Substantia nigra (tissue), 51 donors: ENCODE measurements at places on chromosomes 16 and 17.

DNA sequence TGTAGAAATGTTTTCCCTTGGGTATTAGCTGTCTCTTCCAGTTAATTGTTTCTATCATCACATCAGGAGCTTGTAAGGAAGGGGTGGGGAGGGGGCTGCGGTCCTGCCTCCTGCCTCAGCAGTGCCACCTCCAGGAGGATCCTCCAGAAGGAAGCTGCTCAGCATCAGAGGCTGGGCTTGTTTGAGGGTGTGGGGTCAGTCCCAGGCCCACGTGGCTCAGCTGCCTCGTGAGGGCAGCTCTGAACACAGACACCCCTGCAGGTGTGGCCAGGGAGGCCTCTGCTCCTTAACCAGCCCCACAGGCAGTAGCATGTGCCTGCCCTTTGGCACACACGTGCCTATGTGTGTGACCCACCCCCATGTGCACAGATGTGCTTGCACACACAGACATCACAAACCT is 46.3 kb downstream of the MRM1 start:
- DNase-seq: no peak

GRCh38 chr16:53235851-53236250 is 181.1 kb downstream of the CHD9 start:
- DNase-seq: no peak

GRCh38 chr16:22663389-22664064 is 150.4 kb upstream of the HS3ST2 start:
- DNase-seq: no peak

GRCh38 chr16:1345087-1345486 is 6.6 kb downstream of the TSR3 start:
- DNase-seq: no peak

DNA sequence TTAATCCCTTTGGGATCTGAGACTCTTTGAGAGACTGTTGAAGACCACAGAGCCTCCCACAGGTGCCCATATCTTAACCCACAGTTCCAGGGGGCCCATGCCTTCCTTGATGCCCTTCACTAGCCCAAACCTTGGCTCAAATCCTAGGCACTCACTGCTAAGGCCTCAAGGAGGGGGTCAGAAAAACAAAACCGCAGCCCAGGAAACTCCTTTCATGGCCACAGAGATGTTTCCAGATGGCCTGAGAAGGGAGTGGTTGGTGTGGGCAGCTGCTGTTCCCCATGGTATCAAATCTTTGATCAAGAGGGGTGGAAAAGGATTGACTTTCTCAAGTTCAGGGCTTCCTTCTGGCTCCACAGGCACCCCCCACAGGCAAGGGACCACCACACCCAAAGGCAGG is 44.7 kb downstream of the CDH1 start:
- DNase-seq: no peak
